ENCODE measurements at places on chromosomes 7 and 10. TPM values are rescaled to one million over a fixed set of nuclear protein-coding genes. Genes with fewer than 3 reads are reported as not detected.

GRCh38 chr7:24732646-24733413 lies 24.4 kb downstream of the GSDME start:
- no peaks in the 10 kb centered on the region for H3K27me3 ChIP-seq
- H3K4me3 ChIP-seq: no peak overlapping the region
- no peak overlapping the region for H3K27ac ChIP-seq
- DNase-seq: peak; percentile 58
- H3K36me3 ChIP-seq: no peaks in the 10 kb centered on the region

SPRN gene
- total RNA-seq: not detected

- H3K36me3 ChIP-seq: no peaks in the 10 kb centered on the region
- no peak for DNase-seq
- H3K27ac ChIP-seq: no peak overlapping the region
- no peaks in the 10 kb centered on the region for H3K27me3 ChIP-seq
- H3K4me3 ChIP-seq: no peak overlapping the region
- H3K4me1 ChIP-seq: no peaks in the 10 kb centered on the region
These were observed 95.1 kb upstream of the FZD1 start for GRCh38 chr7:91168871-91169829.

DNA sequence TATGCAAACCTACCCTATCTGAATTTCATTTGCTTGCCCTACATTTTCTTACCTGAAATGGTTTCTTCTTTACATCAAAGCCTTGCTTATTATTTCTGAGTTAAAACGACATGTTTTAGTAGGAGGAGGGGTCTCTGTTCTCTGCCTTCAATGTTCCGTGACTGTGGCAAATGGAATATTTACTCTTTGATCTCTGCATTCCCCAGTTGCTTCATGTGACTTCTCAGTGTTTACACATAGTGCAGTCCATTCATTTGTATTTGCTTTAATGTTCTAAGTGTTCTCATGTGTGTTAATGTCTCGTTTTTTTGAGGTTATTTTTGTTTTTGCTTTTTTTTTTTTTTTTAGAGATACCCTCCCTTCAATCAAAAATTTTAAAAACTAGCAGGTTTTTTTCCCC lies 75.8 kb downstream of the GNAI1 start:
- no peak for DNase-seq
- no peaks in the 10 kb centered on the region for H3K27me3 ChIP-seq
- H3K36me3 ChIP-seq: peaks cover 7% of the 10 kb centered on the region
- H3K4me1 ChIP-seq: no peaks in the 10 kb centered on the region
- no peak overlapping the region for H3K4me3 ChIP-seq

- no peak for DNase-seq
- H3K36me3 ChIP-seq: peaks cover 9% of the 10 kb centered on the region
- no peaks in the 10 kb centered on the region for H3K4me1 ChIP-seq
- H3K27ac ChIP-seq: no peak overlapping the region
These were observed 59.3 kb downstream of the CTBP2 start for GRCh38 chr10:125101049-125101448.

- no peaks in the 10 kb centered on the region for H3K4me1 ChIP-seq
- no peaks in the 10 kb centered on the region for H3K36me3 ChIP-seq
- no peak overlapping the region for H3K4me3 ChIP-seq
These were observed 3.1 kb upstream of the EVX1 start for GRCh38 chr7:27239387-27240014.

All from right atrium auricular region (tissue), 2 donors.